EL (cell line): ENCODE measurements at places on chromosomes 6 and 20.

DNA sequence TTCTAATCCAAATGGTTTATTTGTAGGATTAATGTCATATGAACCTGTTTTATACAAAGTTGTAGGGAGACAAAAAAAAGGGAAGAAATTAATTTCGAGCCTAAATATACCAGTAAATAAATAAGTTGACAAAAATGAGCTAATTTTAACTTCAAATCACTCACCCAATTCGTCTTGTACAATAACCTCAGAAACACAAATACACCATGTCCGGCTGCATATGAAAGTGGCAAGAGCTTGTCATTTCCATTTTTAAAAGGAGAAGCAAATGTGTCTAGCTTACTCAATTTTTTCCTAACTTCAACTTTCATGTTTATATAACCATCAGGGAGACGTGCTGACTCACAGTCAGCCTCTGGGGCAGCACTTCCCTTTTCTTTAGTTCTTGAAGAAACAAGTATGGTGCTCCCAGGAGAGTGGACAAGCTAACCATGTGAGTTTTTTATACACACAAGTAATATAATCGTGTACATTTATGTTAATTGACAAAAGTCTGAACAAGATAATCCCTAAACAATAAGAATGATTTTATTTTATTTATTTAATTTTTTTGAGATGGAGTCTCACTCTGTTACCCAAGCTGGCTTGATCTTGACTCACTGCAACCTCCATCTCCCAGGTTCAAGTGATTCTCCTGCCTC is 55.5 kb upstream of the SGK1 start:
- peak; percentile 81 for DNase-seq

GRCh38 chr6:39420300-39421265 is 98.1 kb upstream of the KCNK16 start:
- DNase-seq: no peak

DNA sequence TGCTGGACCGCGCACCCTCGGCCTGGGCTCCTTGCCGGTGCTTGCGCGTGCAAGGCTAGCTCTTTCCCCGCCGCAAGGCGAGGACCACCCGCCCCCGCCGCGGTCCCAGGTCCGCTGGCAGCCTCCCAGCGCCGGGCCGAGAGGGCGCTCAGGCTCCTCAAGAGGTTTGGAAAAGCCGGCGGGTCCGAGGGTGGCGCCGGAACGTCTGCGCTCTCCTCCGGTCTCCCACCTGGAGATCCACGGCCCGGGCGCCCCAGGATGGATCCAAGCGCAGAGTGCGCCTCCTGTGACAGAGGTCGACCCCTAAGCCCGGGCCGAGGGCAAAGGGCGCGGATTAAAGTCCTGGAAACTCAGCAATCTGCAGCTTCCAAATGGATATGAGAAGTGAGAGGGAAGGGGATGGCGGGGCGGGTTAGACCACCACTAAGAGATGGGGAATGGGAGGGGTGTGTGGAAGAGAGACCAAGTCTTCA is 575 bp upstream of the MICAL1 start:
- no peak for DNase-seq

DNA sequence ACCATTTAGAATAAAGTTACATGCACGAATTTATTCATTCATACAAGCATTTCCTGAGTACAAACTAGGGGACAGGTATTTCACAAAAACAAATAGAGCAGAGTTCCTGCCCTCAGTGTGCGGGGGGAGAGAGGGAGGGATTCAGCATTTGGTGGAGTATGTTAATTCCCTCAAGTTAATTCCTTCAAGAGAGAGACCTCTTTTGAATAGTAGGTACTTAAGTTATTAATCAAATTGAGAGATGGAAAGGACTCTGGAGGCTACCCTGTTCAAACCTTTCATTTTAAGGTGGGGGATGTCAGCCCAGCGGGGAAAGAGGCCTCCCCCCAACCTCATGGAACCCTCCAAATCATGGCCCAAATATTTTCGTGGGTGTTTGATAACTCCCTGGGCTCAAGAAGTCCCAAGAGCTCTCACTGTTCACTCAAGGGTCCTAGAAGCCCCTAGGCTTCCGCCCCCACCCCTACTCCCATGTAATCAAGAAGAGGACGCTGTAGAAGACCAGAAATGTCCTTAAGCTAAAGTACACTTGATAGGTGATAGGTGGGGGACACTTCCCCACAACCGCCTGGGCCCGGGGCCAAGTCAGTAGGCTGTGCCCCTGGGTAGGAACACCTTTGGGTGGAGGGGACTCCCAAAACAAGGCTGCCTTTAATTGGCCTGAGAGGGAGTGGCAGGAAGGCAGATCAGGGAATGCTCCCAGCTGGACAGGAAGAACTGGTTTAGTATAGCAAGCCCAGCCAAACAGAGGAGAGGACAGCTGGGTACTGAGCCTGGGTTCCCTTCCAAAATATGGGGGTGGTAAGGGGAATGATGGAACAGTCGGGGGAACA is 2.9 kb downstream of the SDC4 start:
- DNase-seq: no peak

DNA sequence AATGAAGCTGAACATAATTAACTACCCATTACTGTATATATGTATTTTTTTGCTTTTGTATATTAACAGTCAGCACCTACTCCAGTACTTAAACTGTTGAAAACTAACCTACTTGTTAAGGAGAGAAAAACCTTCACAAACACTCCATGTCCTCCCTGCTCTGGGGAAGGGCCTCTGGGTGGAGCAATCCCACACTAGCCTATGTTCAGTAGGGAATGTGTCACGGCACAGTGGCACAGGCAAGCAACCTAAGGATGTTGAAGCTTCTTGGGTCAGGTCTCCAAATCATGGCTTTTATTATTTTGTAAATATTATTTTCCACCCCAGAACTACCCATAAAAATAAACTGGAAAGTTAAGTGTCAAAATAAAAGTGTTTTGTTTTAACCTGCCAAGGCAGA is 5.3 kb downstream of the MAN1A1 start:
- no peak for DNase-seq

GRCh38 chr6:101445527-101445926 is 52.0 kb downstream of the GRIK2 start:
- DNase-seq: peak; percentile 55

- peak; percentile 25 for DNase-seq
Measured at GRCh38 chr6:75460681-75461080, 32.9 kb downstream of the FILIP1 start.

DNA sequence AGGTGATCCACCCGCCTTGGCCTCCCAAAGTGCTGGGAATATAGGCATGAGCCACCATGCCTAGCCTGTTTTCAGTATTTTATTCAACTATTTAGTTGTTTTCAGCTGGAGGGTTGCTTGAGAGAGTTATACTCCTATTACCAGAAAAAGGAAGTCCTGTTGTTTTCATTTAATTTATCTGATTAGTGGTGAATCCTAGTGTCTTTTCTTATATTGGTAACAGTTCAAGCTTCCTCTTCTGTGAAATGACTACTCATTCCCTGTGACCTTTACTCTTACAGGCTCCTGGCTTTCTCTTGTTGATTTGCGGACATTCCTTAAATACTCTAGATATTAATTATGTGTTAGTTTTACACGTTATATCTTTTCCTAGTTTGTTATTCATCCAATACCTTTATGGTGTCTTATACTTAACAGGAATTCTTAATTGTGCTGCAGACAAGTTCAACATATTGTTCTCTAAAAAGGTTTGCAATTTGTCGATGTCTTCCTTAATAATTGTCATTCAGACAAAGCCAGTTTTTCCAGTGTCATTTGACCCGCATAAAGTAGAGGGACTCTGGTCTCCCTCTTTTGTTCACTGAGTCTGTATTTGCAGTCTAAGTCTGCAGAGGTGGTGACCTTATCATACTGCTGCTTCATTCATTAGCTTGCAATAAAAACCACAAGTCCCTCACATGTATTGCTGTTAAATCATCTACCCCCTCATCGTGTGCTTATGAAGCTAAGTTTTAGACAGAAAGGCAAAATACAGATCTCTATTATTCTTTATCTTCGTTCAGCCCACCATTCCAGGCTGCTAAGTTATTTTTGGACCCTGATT is 51.4 kb downstream of the ZBTB9 start:
- no peak for DNase-seq

GRCh38 chr6:151683381-151683780 is 124.1 kb upstream of the ESR1 start:
- no peak for DNase-seq

DNA sequence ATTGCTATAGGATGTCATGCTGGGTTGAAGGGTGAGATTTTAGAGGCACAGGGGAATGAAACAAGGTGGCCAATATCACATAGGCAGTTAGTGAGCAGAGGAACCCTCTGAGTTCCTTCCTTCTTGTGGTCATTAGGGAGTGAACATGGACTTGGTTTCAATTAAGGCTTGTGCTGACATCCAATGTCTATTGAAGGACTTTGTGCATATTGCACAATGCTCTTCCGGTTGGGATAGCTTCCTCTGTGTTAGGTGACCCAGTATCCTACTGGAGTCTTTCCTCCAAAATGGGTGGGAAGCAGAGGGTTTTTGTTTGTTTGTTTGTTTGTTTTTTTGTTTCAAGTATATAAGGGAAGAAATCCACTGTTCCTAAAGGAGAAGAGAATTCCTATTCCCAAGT is 98.5 kb downstream of the HDGFL1 start:
- DNase-seq: no peak

DNA sequence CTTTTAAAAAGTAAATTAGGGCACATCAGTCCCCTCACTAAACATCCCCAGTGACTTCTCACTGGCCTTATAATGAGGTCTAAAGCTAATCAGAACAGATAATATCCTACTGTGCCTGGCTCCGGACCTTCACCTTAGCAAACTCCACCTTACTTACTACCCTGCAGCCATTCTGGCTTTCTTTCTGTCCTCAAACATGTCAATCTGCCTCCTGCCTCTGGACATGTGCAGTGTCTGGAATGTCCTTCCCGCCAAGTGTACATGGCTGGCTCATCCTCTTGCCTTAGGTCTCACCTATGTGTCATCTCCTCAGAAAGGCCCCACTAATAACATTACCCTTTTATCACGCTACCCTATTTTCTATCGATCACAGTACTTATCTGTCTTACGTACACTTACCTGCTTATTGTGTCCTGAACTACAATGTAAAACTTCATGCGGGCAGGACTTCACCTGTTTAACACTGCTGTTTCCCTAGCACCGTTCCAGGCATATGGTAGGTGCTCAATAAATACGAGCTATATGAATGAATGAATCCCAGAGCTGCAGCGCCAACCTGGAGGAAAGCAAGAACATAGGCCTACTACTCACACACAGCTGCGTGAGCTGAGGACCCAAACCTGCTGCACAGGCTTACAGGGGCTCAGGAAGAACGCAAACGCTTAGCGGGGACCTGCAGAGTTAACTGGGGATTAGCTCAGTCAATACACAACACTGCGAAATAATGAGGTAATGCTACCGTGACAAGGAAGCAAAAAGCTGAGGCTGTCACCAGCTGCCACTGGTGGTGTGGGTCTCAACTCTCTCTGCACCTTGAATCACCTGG is 991 bp downstream of the UQCC2 start:
- no peak for DNase-seq

- DNase-seq: no peak
Measured at GRCh38 chr6:71457929-71458328, 169.3 kb downstream of the OGFRL1 start.

GRCh38 chr20:54025251-54025771 is 45.1 kb downstream of the BCAS1 start:
- DNase-seq: no peak

GRCh38 chr20:46118481-46119020 is 437 bp downstream of the CD40 start:
- peak; percentile 55 for DNase-seq

DNA sequence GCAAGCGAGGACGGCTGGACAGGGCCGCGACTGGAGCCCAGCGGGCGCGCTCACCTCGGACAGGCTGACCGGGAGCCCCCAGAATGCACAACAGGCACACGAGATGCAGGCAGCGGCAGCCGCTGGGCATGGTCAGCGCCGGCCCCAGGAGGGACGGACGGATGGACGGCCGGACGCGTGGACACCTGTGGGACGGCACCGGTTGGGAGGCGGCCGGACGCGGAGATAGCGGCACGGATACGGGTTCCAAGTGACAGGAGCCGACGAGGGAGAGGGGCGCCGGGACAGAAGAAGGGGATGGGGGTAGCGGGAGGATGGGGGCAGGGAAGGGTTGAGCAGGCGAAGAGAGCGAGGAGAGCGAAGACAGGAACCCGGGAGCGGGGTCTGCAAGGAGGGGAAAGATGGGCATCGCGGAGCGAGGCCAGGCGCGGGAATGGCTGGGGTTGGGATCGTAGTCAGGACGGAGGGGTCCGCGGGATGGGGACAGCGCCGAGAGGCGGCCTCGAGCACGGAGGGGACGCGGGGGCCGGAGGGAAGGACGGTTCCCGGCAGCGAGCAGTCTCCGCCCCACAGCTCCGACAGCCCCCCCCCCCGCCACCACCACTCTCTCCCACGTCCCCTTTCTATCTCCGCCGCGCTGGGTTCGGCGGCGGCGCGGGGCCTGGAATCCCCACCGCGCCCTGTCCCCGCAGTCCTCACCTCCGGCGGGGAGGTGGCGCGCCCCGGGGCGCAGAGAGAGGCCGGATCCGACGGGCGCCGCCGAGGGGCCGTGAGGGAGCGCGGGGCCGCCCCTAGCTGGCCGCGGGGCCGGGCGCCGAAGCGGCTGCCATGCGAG is 435 bp downstream of the DLK2 start:
- peak; percentile 87 for DNase-seq

DNA sequence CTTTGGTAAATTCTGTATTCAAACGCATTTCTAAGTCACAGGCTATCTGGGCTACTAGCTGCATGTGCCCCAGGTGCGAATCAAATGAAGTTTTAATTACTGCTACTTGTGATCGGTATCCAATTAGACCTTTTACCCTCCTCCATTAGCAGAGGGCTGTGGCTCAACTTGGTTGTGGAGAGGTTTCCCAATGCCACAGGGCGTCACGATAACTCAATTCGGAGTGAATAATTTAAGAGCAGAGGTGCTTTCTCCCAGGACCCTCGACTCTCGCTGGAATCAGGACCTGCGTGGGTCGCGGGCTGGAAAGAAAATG is 640 bp downstream of the SAYSD1 start:
- DNase-seq: no peak

- no peak for DNase-seq
Measured at GRCh38 chr20:59121714-59122565, 41.7 kb upstream of the ZNF831 start.

DNA sequence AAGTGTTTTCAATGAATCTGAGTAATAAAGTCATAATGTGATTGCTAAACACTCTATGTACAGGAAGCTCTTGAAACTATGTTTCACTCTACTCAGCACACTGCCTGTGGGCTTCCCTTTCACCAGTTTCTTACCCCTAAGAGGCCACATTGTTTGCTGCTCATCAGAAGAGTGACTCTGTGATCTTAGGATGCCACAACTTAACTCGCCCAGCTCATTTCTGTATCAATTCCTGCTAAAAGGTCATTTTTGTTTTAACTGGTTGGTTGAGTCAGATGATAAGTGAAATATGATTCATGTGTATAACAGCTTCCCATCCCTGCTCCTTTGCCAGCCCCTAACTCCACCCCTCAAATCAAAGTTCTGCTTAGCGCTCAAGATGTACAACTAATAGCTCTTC is 9.8 kb upstream of the NDUFAF4 start:
- peak; percentile 6 for DNase-seq

DNA sequence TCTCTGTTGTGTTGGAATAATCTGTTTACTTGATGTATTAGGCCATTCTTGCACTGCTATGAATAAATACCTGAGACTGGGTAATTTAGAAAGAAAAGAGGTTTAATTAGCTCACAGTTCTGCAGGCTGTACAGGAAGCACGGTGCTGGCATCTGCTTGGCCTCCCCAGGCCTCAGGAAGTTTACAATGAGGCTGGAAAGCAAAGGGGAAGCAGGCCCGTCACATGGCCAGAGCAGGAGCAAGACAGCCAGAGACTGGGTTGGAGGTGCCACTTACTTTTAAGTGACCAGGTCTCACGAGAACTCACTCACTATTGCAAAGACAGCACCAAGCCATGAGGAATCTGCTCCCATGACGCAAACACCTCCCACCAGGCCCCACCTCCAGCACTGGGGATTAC is 50.6 kb upstream of the FUCA2 start:
- DNase-seq: no peak
